Left forelimb (tissue), 1 donor: ENCODE measurements at places on chromosomes 7 and 10.

DNA sequence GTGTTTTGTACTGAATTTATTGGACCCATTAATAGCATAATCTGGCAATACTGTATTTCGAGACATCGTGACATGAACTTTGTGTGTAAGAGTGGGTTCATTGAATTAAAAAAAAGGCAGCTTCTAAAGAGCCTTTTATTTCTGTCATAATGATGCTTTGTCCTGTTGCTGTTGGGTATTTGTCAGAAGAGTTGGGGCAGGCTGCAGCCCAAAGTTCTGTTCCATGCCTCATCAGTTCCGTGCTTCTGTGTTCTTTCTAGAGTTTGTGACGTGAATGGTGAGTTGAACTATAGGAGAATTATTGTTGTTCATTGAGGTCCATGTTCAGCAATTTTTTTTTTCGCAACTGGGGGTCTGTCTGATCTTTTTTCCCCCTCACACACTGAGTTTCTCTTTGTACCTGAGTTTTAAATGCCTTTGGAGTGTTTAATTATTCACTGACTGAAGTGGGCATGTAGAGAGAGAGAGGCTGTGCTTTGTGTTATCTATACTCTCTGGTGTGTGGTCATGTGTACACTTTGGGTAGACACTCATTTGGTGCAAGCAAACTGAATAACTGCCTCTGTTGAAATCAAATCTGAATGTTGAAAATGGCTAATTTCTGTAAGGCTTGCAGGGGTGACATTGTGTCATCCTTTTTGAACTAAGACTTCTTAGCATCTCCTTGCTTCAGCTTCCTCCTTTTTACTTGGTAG lies 69.8 kb downstream of the ADD3 start:
- no peak for DNase-seq

- DNase-seq: peak; percentile 93
Observed at GRCh38 chr7:23471106-23471859, 992 bp upstream of the IGF2BP3 start.

DNA sequence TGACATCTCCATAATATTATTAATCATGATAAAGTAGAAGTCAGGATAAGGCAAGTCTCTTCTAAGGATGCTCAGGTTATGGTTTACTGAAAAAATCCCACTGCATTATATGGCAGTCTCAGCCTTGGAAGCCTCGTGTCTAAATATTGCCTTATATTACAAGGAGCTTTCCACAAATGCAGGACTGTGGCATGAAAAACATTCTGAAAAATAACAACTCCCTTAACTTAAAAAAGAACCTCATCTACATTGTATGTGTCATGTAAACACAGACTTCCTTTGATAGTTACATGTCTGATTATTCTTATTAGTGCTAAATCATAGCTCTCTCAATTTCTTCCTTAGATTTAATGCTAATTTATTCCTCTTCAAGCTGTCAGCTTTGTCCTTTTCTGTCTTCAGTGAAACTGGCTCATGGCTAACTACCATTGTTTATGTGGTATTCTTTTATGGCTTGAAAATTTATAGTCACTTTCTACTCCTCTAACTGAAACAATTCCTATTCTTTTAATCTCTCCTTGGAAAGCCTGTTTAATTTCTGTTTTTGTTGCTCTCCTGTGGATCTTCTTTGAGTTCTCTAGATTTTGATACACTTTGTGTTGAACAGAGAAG lies 156.1 kb downstream of the KIF20B start:
- DNase-seq: no peak

DNA sequence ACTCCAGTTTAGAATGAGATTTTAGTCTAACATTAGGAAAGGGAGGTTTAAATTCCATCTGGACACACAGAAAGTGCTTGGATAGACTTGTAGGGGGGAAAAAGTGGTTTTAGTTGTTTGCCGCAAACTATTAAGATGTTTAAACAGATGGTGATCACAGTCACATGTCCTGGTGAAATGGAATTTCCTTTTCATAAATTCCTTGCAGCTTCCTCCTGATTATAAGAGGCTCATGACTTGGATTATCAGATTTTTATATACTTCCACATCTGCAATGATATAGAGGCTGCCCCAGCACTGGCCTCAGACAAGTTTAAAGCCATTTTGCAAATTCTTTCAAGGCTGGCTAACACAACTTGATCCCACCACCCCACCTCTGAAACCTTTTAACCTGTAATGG lies 106.4 kb upstream of the ARMC3 start:
- no peak for DNase-seq

DNA sequence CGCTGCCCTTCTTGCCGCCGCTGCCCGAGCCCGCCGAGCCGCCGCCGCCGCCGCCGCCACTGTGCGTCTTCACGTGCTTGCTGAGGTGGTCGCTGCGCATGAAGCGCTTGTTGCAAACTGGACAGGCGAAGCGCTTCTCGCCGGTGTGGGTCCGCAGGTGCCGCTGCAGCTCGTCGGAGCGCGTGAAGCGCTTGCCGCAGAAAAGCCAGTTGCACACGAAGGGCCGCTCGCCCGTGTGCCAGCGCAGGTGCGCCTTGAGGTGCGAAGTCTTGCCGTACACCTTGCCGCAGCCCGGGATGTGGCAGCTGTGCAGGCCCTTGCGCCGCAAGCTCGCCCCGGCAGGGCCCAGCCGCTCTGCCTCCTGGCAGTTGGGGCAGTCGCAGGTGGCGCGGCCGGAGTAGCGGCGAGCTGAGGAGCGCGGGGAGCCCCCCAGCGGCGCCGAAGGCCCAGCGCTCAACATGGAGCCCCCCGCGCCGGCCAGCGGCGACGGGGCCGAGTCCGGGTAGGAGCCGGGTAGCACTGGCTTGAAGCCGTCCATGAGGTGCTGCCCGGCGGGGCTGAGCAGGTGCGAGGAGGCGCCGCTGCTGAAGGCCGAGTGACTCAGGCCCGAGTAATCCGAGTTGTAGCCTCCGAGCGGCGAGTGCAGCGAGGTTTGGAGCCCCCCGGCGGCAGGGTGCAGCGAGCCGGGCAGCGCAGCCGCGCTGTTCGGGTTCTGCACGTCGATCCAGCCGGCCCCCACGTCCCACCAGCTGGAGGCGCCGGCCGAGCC lies 2.1 kb downstream of the SP8 start:
- DNase-seq: peak; percentile 74

- DNase-seq: no peak
Observed at GRCh38 chr10:124962421-124962820, 20.5 kb downstream of the ZRANB1 start.

- no peak for DNase-seq
Observed at GRCh38 chr7:30658479-30659074, 23.7 kb downstream of the CRHR2 start.

DNA sequence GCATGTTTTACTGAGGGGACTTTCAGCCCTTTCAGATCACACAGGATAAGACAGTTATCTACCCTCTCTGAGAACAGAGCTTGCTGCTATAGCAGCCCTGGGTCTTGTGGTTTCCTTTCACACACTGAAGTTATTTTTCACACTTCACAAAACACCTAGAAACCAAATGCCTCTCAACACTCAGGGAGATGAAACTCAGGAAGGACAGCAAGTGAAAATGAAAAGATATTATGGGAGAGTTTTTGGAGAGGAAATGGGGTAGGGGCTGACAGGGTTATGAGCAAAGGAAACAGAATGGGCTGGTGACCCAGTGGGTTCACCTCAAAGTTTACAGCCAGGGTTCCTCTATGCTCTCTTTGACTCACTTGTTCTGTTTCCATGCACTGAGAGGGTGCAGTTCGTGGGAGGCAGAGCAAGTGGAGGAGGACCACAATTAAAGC lies 17.0 kb upstream of the GIMAP2 start:
- no peak for DNase-seq

GRCh38 chr10:125055446-125055845 lies 104.9 kb downstream of the CTBP2 start:
- no peak for DNase-seq

GRCh38 chr10:43109671-43110249 lies 28.5 kb upstream of the CSGALNACT2 start:
- DNase-seq: no peak

GRCh38 chr7:70829221-70830059 lies 302.5 kb upstream of the GALNT17 start:
- DNase-seq: peak; percentile 79

DNA sequence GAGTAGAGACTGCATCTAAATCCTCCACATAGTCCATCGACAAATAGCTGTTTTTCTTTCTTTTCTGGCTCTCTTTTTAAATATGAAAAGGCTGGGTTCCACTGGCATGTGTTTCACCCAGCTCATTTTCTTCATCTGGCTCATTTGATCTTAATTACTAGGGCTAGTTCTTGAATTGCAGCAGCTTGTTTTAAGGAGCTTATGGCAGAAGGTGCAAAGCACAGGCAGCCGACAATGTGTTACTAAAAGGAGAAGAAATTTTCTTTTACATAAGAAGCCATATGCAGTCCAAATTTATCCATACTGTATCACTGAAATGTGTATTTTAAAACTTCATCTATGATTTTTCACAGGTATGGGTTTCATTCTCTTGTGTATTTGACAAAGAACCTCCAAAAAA lies 205.6 kb upstream of the PTER start:
- no peak for DNase-seq

- DNase-seq: no peak
Observed at GRCh38 chr7:4712281-4713182, 30.4 kb downstream of the FOXK1 start.

- no peak for DNase-seq
Observed at GRCh38 chr10:89815049-89815853, 113.9 kb downstream of the KIF20B start.

- DNase-seq: no peak
Observed at GRCh38 chr10:71230656-71231025, 18.3 kb downstream of the UNC5B start.

GRCh38 chr7:50614721-50615518 lies 49.7 kb upstream of the DDC start:
- no peak for DNase-seq

- no peak for DNase-seq
Observed at GRCh38 chr10:34941471-34942357, 126.6 kb upstream of the PARD3 start.

DNA sequence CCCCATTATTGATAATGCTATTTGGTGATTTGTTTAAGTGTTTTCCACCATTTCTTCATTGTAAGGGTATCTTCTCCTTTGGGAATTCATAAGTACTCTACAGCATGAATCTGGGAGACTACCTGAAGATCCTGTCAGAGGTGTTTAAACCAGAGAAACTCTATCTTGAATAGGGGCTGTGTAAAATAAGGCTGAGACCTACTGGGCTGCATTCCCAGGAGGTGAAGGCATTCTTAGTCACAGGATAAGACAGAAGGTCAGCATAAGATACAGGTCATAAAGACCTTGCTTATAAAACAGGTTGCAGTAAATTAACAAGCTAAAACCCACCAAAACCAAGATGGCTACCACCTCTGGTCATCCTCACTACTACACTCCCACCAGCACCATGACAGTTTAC lies 13.4 kb upstream of the OR2A5 start:
- no peak for DNase-seq

DNA sequence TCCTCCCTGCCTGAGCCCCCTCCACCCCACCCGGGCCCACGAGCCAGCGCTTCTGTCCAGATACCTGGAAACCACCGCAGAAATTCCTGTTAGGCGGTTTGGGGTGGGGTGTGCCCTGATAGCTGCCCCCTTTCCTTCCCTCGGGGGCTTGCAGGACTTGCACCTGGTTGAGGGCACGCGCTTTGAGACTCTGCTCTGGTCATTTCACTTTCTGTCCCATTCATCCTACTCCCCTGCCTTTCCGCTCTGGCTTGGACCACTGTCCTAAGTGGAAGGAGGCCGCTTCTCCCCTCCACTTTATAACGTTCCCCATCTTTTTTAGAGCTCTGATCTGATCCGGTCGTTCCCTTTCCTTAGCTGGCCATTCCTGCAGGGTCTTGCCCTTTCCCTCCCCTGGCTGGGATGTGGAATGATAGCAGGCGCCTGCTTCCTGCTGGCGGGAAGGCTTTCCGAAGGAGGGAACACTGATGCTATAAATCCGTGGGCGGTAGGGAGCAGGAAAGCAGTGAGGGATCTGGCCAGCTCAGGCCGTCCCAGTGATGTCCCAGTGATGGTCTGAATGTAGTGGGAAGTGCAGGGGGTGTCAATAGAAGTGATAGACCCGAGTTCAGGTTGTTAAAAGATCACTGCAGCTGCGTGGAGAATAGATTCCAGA lies 852 bp upstream of the PRKAR1B start:
- no peak for DNase-seq

DNA sequence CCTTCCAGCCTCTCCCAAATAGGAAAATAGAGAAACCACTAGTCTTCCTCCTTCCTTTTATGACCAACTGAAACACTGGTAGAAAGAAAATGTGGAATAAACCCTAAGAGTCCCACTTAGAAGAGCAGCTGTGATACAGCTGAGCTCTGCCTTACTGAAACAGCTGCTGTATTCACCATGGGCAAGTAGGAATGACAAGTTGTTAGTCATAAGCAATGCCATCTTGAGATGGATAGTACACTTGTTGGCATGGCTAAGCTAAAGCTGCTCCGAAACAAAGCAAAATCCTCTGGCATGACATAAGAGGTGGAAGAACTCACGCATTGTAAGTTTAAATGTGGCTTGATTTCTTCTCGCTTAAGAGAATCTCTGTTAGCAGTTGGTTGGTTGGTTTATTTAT lies 48.3 kb upstream of the TMEM236 start:
- no peak for DNase-seq

DNA sequence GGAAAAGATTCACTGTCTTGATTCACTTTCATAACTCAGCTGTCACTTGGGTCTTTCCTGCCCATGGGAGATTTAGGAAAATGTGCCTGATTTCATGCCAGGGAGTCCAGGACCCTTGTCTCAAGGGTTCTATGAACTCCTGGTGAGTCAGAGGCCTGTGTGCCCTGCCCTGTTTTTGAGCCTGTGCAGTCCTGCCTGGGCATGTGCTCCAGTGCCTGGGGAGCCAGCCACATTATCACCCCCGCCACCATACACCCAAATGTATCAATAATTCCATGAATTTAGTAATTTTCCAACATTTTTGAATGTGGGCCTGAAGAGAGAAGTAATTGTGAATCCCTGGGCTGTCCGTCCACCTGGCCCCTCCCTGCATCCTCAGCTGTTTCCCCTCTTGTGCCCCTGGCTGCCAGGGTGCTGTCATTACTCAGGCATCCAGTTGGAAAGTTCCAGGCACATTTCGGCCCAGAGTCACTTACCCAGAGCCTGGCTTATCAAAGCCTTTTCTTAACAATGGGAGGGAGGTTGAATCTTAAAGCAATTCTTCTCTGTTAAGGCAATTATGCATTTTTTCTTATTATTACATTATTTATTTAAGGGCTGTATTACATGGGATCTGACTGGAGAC lies 287.8 kb upstream of the CDC14C start:
- DNase-seq: no peak

DNA sequence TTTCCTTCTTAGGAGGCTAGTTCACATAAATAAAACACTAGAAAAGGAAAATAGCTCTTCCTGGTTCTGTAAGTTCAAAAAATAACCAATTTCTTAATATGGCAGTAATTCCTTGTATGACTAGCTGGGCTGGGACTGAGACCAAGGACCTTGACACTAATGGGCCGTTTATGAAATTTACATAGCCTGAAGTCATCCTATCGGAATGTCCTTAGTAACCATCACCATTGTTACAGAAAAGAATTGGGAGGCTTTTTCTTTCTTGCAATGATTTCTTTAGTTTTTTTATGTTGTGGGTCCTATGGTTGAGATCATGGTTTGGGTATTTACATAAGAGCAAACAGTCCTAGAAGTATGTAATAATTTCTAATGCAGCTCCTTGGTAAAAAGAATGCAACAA lies 87.1 kb upstream of the HDAC9 start:
- no peak for DNase-seq
